Suprapubic skin (tissue), 4 donors: ENCODE measurements at places on chromosomes 2 and 18.

- no peak for DNase-seq
Observed at GRCh38 chr2:148538375-148538774, 106.2 kb upstream of the EPC2 start.

DNA sequence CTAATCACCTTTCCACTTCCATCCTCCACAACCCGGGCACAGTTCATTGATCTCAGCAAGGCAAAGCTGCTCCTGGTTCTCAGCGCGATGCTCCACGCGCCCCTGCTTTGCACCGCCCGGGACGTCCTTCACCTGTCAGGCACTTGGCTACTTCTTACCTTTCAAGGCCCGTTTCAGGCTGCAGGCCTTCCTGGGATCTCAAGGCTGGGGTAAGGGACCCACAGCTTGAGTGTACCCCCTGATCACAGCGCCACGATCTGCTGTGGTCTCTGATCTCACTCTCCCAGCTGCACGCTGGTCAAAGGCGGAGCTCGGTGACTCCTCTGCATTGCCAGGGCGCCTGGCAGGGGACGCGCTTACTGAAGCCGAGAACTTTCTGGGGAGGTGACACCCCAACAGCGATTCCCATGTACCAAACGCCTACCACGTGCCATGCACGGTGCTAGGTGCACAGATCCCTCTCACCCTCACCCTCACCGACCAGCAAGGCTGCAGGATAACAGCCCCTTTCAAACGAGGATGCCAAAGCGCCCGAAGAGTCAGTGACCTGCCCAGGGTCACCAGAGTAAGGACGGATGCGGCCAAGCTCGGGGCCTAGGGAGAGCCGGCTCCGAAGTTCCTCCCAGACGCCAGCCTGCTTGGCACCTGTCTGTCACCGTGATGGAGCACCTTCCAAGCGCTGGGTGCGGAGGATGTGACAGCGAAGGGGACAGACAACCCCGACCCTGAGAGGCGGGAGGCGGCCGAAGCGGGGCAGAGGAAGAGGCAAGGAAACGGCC is 818 bp downstream of the ITGB1BP1 start:
- peak; percentile 74 for DNase-seq

DNA sequence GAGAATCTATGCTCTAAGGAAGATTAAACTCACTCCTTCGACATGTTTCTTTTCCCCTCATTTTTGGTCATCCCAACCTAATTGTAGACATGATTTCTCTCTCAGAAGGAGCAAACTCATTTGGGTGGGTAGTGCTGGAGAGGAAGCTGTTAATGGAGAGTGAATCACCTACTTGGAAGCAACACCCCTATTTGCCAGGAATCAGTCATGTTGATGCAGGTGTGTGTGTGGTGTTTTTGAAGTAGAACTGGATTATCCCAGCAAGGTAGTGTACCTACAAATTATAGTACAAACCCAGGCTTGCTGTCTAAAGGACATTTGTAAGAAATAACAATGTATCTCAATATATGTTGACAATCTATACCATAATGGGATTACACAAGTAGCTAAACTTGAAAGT is 186.4 kb downstream of the EPHA4 start:
- DNase-seq: no peak

GRCh38 chr2:187447336-187447735 is 716 bp downstream of the CALCRL start:
- DNase-seq: no peak

DNA sequence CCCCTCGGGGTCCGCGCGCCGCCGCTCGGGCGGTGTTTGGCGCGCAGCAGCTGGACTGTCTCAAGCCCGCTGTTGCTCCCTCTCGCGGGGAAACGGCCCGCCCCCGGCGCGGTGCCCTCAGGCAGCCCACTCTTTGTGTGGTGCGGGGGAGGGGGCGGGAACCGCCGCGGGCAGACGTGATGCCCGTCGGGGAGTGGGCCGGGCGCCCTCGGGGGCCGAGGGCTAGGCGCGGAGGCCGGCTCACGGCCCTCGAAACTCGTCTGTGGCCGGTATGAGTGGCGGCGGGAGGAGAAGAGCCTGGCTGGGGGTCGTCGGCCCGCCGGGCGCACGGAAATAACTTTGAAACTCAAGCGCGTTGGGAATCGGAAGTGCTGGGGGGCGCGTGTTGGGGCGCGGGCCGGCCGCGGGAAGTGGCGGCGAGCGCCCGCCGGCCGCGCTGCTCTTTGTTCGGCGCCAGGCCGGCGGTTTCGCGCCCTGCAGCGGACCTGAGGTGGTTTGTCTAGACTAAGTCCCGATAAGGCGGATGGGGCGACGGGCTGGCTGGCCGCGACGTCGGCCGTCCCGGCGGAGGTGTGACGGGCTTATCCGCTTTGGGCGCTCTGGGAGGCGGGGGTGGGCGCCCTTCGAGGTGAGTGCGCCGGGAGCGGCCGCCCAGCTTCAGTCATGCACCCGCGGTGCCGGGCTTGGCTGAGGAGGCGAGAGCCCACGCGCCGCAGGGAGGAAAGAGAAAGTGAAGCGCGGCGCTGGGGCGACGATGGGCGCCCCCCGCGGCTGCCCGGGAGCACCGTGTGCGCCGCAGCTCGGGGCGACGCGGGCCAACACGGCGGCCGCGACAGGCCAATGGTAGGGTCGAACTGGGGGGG is 679 bp downstream of the PTMA start:
- peak; percentile 87 for DNase-seq

- DNase-seq: peak; percentile 56
Observed at GRCh38 chr2:127662937-127663565, 12.3 kb downstream of the LIMS2 start.

DNA sequence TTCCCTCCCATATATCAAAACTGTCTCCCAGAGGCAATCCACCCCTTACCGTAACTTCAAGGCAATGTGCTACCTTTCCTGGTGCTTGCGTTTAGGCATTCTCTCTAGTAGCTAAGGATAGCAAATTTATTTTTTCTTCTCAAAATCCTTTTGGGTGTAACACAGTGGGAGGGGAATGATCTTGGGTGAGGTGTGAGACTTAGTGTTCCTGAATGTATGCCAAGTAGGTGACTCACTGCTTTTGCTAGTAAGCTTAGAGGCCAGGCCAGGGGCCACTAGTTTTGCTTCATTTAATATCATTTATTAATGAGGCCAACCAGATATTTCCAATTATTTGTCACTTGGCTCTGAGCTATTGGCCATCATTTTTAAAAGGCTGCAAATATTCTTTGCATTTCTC is 135.5 kb downstream of the NAPG start:
- DNase-seq: no peak

- no peak for DNase-seq
Observed at GRCh38 chr18:74534150-74534969, at the start of gene CNDP1. TSS of gene CNDP1 (plus strand) at chr18:74534500. CDS start at chr18:74534668, 168 bp downstream.

GRCh38 chr2:237280939-237281338 is 133.0 kb downstream of the COL6A3 start:
- DNase-seq: no peak

GRCh38 chr2:45860136-45861121 is 209.0 kb downstream of the PRKCE start:
- DNase-seq: peak; percentile 84

DNA sequence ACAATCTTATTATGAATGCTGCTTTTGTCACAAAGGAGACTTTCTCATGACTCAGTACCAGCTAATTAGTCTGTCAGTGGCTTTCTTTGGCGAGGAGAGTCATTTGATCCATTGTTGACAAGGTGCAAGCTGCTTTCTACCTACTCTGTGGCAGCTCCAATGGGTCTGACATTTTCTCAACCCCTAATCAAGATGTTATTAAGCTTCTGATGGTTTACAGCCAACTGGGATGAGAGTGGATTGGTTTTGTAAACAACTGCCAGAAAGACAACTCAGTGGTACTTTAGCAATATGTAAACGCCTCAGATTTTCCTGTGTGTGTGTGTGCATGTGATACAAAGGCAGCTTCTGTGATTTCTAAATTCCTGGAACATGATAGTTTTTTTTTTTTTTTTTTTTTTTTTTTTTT is 8.2 kb upstream of the CLIP4 start:
- no peak for DNase-seq

- DNase-seq: no peak
Observed at GRCh38 chr2:39640107-39640506, 25.6 kb upstream of the TMEM178A start.

DNA sequence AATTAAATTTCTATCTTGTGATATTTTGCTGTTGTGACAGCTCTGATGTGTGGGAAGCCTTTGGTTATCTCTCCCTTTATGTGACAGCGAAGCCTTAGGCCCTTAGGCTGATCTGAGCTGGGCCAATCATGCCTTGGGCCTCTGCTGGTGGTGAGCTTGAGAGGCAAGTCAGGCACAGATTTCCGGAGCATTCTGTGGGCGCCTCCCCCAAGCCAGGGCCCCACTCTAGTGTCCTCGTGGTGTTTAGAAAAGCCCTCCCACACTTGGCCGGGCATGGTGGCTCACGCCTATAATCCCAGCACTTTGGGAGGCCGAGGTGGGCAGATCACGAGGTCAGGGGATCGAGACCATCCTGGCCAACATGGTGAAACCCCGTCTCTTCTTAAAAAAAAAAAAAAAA is 239.8 kb downstream of the SH3RF3 start:
- DNase-seq: peak; percentile 53

- no peak for DNase-seq
Observed at GRCh38 chr2:18273205-18273604, 287.2 kb downstream of the RDH14 start.

DNA sequence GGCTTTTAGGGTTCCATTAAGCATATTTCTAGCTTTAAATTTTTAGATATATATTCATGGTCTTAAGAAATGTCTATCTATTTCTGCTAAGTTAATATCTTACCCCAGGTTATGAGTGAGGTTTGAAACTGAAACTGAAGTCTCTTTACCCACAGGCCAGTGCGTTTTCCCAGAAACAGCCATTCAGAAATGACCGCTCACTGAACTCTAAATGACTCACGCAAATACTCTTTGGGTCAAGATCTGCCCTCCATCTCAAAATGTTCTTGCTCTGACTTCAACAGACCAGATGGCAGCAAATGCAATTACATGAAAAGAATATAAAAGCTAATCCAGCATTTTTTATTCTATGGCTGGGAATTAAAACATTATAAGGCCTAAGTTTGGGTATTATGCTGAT is 315.2 kb downstream of the TDRD15 start:
- no peak for DNase-seq

DNA sequence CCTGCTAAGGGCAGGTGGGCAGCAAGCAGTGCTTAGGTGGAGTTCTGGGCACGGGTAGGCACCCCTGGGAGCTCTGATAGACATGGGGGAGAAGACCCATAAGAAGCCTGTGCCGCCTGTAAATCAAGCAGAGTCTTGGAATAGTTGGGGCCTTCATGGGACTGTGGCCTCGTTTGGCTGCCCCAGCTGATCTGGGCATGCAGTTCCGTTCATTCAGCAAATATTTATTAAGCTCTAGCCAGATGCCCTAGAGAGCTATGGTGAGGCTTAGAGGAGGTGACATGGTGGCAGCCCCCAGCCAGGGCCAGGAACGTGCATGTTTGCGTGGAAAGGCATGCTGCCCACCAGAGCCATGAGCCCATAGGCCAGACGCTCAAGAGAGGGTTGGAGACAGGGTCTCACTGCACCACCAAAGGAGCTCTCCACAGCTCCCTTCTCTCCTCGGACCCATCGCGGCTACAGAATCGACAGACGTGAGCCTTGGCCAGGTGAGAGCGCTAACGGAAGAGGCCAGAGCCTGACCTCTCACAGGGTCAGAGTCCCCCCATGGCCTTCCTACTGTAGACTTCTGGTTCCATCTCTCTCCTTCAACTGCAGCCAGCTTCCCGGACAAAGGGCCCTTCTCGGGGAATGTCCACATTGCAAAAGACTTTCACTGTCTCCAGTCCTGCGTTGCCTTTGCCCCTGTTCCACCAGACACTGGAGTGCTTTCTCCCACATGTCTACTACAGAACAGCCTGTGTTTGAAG is 135.7 kb downstream of the INHBB start:
- peak; percentile 50 for DNase-seq

GRCh38 chr18:13513481-13513880 is 212.9 kb downstream of the FAM210A start:
- no peak for DNase-seq

- DNase-seq: no peak
Observed at GRCh38 chr18:67194886-67195285, 321.6 kb downstream of the DSEL start.

GRCh38 chr18:25795213-25795612 is 295.2 kb downstream of the SS18 start:
- DNase-seq: no peak

GRCh38 chr2:95115418-95115817 is 6.2 kb downstream of the MRPS5 start:
- no peak for DNase-seq

GRCh38 chr2:220117025-220117424 is 489.6 kb downstream of the SLC4A3 start:
- no peak for DNase-seq
